Stimulated activated CD8-positive, alpha-beta memory T cell treated with anti-CD3 and anti-CD28 coated beads, Interleukin-15, amount 100 ng/mL, for 4 hours (primary cell): ENCODE measurements at places on chromosomes 13 and 19.

DNA sequence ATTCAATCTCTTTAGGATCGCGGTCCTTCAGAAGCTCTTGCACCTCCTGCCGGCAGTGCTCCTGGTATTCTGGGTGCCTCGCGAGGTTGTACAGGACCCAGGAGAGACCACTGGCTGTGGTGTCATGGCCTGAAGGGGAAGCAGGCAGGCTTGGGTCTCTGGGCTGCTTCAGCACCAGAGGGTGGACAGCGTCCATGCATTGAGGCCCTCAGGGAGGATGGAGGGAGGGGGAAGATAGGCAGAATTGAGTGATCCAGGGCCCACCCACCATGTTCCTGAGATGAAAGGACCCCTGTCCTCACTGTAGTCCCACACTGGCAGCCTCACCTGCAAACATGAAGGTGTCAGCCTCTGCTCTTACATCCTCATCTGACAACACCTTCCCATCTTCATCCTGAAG lies 17.9 kb upstream of the OR10H5 start:
- no peak for DNase-seq

DNA sequence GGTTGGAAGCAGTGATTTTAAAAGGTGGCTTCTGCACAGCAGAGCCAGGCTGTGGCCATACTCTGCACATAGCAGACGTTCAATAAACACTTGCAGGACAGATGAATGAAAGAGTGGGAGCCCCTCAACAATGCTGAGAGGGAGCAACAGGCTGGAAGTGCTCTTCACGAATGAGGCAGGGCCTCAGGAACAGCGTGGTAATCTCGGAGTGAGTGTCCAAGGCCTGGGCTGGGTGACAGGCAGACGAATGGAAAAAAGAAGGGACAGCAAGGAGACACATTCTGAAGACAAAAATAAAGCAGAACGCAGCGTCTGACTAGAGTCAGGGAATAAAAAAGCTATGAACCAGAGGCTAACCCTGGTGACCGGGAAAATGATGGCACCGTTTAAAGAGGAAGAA lies 11.1 kb downstream of the GJA3 start:
- DNase-seq: no peak

- DNase-seq: no peak
Observed at GRCh38 chr13:110173247-110173818, 133.6 kb downstream of the COL4A1 start.

DNA sequence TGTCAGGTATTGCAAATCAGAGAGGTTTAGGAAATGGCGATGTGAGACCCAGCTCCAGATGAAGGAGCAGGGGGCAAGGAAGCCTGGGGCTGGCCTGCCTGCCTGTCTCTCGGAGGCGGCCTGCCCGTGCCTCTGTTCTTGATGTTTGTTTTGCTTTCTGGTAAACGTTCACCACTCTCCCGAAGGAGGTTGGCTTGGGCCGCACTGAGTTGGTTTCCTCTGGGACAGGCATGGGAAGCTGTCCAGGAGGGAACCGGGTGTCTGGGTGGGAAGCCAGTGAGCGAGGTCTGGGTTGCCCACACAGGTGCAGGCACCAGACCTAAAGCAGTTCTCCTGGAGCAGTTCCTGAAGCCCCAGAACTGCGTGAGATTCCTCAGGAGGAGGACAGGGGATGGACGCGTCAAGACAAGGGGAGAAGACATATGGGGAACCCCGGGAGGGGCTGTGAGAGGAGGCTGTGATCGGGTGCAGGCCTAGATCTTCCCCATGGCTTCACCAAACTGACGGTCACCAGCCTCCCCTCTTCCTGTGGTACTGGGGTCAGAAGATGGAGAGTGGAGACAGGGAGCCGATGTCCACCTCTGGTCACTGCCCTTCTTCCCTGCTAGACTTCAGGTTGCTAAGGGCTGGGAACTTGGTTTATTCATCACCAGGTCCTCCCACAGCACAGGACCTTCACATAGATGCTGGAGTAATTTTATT lies 15.2 kb downstream of the COL4A2 start:
- no peak for DNase-seq

GRCh38 chr13:51623473-51623872 lies 39.2 kb downstream of the WDFY2 start:
- no peak for DNase-seq

DNA sequence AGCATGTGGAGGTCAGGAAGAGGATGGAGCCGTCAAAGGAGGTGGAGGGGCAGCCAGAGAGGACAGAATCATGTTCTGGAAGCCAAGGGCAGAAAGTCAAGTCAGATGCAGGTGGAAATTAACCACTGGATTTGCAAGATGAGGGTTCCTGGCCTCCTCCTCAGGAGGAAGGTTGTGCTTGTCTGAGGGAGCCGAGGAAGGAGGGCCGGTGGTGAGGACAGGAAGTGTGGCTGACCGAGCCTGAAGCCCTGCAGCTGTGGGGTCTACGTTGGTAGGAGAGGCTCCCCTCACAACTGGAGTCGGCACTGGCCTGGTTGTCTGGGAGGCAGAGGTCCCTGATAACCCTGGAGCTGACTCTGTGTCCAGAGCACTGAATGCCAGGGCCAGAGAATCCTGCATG lies 15.4 kb upstream of the DHDH start:
- DNase-seq: no peak
